ENCODE measurements at places on chromosomes 13 and 19. TPM values are rescaled to one million over a fixed set of nuclear protein-coding genes. Genes with fewer than 3 reads are reported as not detected.

The CGB3 gene
- polyA plus RNA-seq: 0.73 TPM

- no peak for DNase-seq
Measured at GRCh38 chr13:35219021-35219420, 257.5 kb downstream of the MAB21L1 start.

- no peak for DNase-seq
Measured at GRCh38 chr19:6580313-6580712, 10.6 kb downstream of the CD70 start.

The CYP2A6 gene
- polyA plus RNA-seq: 1.9 TPM

The SHC2 gene
- 92.7 TPM for polyA plus RNA-seq
